ENCODE measurements at places on chromosomes 1 and 21.

DNA sequence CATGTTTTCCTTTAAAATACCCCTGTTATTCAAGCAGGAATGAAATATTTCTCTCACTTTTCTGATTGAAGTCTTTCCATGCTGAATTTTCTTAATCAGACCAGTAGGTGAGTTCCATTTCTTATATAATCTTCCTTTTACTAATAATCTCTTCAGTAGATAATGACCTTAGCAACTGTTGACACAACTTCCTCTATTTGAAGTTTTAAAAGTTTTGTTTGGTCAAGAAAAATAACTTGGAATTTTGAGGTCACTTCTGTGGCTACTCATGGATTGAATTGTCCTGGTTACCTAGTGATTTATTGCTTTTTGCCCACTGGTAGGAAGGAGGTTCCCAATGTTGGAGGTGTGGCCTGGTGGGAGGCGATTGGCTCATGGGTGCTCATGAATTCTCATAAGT is 70.6 kb upstream of the PAXBP1 start:
- no peaks in the 10 kb centered on the region for H3K36me3 ChIP-seq
- no peaks in the 10 kb centered on the region for H3K4me1 ChIP-seq
- DNase-seq, result no peak
- no peak overlapping the region for H3K27ac ChIP-seq
- peaks cover 34% of the 10 kb centered on the region for H3K27me3 ChIP-seq

GRCh38 chr1:110434946-110435345 is 16.0 kb upstream of the PROK1 start:
- no peak overlapping the region for H3K4me3 ChIP-seq
- H3K27ac ChIP-seq, result no peak overlapping the region
- peaks cover 11% of the 10 kb centered on the region for H3K4me1 ChIP-seq
- DNase-seq, result no peak
- no peaks in the 10 kb centered on the region for H3K36me3 ChIP-seq
- H3K27me3 ChIP-seq, result peaks cover 22% of the 10 kb centered on the region

DNA sequence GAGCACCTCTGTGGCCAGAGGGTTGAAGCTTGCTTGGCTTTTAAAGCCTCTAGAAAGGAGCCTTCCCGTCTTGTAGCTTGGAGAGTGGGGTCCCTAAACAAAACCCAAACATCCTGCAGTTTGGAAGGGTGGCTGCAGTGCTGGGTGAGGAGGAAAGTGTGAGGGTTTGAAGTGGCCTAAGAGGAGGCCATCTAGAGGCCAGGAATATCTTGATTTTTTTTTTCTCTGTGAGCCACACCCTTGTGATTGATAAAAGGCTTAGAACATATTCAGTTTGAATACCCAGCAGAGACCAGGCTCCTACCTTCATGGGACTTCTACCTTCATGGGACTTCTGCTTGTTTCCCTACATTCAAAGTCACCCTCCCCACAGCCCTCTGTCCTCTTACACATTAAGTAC is 37.3 kb upstream of the PIGV start:
- no peaks in the 10 kb centered on the region for H3K27me3 ChIP-seq
- peaks cover 59% of the 10 kb centered on the region for H3K36me3 ChIP-seq
- H3K4me1 ChIP-seq, result peaks cover 12% of the 10 kb centered on the region
- H3K27ac ChIP-seq, result peak overlapping the region; percentile 19

GRCh38 chr1:217388522-217389065 is 242.3 kb downstream of the GPATCH2 start:
- DNase-seq, result no peak
- H3K36me3 ChIP-seq, result no peaks in the 10 kb centered on the region
- H3K27ac ChIP-seq, result no peak overlapping the region
- H3K27me3 ChIP-seq, result peaks cover 5% of the 10 kb centered on the region
- no peak overlapping the region for H3K4me3 ChIP-seq

GRCh38 chr1:81549588-81550127 is 251.1 kb upstream of the ADGRL2 start:
- H3K4me3 ChIP-seq, result no peak overlapping the region
- H3K27me3 ChIP-seq, result no peaks in the 10 kb centered on the region
- no peak for DNase-seq
- peak overlapping the region; percentile 96 for H3K27ac ChIP-seq
- peaks cover 34% of the 10 kb centered on the region for H3K4me1 ChIP-seq

DNA sequence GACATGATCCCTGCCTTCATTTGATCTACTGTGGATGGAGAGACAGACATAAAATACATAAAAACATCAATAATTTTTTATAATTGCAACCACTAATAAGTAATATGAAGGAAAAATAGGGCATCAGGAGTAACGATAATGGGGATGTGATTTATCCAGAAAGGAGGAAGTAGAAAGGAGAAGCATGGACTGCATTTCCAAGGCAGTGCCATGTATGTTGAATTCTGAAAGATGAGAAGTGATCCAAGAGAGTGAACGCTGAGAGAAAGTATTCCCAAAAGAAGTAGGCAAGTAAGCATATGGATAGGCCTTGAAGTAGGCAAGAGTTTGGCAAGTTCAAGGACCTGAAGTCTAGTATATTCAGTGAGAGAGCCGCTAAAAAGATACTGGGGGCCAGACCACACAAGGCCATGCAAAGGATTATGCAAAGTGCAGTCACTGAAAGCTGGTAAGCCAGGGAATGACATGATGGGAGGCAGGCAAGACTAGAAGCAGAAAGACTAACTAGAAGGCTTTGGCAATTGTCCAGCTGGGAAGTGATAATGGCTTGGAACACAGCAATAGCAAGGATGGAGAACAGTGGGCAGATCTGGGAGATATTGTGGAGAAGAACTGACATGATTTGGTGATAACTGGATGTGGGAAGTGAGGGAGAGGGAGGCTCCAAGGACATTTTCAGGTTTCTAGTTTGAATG is 85.9 kb downstream of the TM2D1 start:
- no peak overlapping the region for H3K4me3 ChIP-seq
- peaks cover 3% of the 10 kb centered on the region for H3K36me3 ChIP-seq
- H3K4me1 ChIP-seq, result peaks cover 34% of the 10 kb centered on the region
- DNase-seq, result no peak
- peaks cover 8% of the 10 kb centered on the region for H3K27me3 ChIP-seq

DNA sequence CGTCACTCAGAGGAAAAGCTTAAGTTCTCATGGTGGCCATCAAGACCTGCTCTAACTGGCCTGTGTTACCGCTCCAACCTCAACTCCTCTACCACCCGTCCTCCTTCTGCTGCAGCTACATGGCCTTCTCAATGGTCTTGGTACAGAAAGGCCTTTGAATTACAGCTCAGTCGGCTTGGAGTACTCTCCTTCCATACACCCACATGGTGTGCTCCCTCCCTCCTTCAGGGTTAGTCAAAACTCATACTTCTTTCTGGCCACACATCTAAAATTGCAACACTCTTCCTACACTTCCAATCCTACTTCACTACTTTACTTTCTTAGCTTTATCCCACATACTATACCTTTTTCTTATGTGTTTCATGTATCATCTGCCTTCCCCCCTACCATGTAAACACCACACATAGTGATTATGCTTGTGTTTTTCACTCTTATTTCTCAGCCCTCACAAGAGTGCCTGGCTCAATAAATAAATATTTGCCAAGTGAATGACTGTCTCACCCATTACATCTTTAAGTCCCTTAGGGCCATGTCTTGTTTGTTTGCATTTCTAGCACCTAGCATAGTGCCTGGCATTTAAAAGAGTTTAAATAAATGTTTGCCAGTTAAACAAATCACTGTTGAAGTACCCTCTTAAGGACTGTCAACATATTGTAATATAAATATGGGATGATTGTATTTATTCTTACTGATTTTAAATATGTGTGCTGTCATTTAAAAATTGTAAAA is 37.6 kb upstream of the HMCN1 start:
- H3K4me3 ChIP-seq, result no peak overlapping the region
- H3K36me3 ChIP-seq, result no peaks in the 10 kb centered on the region
- H3K4me1 ChIP-seq, result peaks cover 11% of the 10 kb centered on the region
- peaks cover 19% of the 10 kb centered on the region for H3K27me3 ChIP-seq
- no peak overlapping the region for H3K27ac ChIP-seq

GRCh38 chr1:246784621-246785493 is 60.6 kb downstream of the SCCPDH start:
- H3K4me1 ChIP-seq, result peaks cover 4% of the 10 kb centered on the region
- H3K27ac ChIP-seq, result no peak overlapping the region
- H3K36me3 ChIP-seq, result peaks cover 5% of the 10 kb centered on the region
- no peak for DNase-seq
- no peaks in the 10 kb centered on the region for H3K27me3 ChIP-seq

DNA sequence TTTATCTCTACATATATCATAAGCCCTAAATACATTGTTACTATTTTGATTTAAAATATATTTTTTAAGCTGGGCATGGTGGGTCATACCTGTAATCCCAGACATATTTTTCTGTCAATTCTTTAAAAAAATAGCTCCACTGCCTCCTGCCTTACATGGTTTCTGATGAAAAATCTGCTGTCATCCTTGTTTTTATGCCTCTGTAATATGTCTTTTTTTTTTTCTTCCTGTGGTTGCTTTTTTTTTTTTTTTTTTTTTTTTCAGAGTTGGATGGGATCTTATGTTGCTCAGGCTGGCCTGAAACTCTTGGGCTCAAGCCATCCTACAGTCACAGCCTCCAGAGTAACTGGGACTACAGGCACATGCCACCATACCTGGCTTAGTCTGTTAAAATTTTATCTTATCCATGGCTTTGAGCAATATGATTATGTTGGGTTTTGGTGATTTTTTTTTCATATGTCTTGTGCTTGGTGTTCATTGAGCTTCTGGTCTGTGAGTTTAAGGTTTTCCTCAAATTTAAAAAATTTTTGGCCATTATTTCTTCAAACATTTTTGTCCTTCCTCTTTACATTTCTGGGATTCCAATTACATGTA is 12.4 kb upstream of the EDARADD start:
- no peaks in the 10 kb centered on the region for H3K4me1 ChIP-seq
- DNase-seq, result no peak
- no peak overlapping the region for H3K4me3 ChIP-seq
- no peaks in the 10 kb centered on the region for H3K27me3 ChIP-seq

DNA sequence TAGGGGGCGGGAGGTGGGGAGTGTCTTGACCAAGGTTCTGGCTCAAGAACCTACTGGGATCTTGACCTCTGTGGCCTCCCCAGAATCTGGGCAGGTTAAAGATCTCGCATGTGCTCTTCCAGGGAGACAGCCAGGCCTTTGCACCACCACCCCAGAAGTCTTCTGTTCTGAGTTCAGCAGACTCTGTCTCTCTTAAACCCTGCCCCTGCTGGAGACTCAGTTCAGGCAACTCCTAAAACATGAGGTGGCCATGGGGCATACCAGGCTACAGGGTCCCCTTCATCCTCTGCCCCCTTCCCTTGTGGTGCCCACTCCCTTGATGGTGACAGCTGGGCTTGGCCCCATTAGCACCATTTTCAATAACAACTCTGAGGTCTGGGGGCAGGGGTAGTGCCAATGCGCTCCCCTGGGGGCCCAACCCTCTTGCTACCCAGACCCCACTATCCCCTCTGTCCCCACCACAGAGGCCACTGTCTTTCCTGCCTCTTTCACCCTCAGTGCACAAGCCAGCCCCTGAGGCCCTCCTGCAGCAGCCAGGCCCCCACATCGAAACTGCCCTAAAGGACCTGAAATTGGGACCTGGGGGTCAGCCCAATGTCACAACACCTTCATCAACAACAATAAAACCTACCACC is 132.7 kb upstream of the RUNX3 start:
- no peak for DNase-seq
- peaks cover 13% of the 10 kb centered on the region for H3K4me1 ChIP-seq
- no peak overlapping the region for H3K27ac ChIP-seq

DNA sequence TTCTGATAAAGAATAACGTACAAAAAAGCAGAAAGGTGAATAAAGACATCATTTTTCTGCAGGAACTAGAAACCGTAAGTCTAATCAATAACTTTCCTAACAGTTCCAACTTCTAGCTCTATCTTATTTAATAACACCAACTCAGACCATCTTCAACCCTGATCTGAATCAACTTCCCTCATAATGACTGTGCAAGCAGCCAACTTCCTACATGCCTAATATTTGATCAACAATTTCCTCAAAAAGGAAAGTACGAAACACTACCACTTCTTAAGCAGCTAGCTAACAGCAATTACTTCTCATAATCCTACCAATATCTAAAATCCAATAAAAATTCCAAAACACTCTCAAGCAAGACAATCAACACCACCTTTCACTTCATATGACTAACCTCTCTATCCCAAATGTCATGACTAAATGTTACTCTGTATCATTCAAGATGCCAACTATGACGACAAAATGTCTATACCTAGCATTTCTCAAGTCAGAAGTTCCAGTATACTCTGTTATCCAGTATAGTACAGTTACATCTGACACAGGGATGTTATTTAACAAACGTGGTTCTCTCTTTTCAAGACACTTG is 1.7 kb downstream of the COP1 start:
- peak overlapping the region; percentile 97 for H3K27ac ChIP-seq
- peaks cover 30% of the 10 kb centered on the region for H3K4me1 ChIP-seq
- DNase-seq, result no peak
- no peaks in the 10 kb centered on the region for H3K27me3 ChIP-seq

DNA sequence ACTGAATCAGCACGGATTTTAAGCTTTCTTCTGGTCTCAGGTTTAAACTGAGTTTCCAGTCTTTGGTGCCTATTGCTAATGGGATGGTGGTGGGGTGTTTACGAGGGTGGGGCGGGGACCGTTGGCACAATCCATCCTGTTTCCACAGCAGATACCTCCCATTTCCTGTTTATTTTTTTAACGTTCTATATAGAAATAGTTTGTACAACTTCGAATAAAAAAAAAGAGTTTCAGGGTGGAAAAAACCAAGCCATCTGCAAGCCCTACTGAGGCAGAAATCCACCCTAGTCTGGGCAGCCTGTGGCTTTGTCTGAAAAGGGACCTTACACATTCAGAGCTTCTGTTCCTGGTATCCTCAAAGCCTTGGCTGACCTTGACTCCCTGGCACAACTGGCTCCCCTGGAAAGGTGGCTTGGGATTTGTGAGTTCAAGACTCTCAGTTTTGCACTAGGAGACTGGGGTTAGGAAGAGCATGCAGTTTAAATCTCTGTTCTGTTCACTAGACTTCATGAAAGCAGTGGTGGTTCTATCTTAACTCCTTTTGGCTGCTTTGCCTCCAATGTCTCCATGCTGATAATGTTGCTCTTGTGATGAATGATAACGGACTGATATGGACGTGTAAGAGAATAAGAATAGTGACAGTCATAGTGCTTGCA is 46.7 kb downstream of the VANGL2 start:
- no peak overlapping the region for H3K4me3 ChIP-seq
- no peaks in the 10 kb centered on the region for H3K4me1 ChIP-seq
- no peak overlapping the region for H3K27ac ChIP-seq
- no peaks in the 10 kb centered on the region for H3K27me3 ChIP-seq

GRCh38 chr1:87449348-87449963 is 120.8 kb downstream of the LMO4 start:
- DNase-seq, result no peak
- H3K27me3 ChIP-seq, result no peaks in the 10 kb centered on the region
- H3K4me3 ChIP-seq, result no peak overlapping the region

DNA sequence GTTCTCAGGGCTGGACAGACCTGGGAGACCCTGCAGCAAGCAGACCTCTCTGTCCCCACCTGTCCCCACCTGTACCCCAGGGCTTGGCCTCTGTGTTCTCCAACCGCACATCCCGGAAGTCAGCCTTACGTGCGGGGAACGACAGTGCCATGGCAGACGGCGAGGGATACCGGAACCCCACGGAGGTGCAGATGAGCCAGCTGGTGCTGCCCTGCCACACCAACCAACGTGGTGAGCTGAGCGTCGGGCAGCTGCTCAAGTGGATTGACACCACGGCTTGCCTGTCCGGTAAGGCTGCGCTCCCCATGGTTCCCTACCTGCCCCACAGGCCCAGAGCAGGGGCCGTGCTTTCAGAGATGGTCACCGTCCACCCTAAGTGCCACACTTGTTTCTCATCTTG is 36.5 kb downstream of the ACOT11 start:
- no peaks in the 10 kb centered on the region for H3K36me3 ChIP-seq
- no peak for DNase-seq
- no peaks in the 10 kb centered on the region for H3K27me3 ChIP-seq
- H3K27ac ChIP-seq, result no peak overlapping the region
